ENCODE measurements at places on chromosomes 11 and 22.
A peak's percentile ranks its signal among the peaks of the same experiment; 100 is the strongest.

DNA sequence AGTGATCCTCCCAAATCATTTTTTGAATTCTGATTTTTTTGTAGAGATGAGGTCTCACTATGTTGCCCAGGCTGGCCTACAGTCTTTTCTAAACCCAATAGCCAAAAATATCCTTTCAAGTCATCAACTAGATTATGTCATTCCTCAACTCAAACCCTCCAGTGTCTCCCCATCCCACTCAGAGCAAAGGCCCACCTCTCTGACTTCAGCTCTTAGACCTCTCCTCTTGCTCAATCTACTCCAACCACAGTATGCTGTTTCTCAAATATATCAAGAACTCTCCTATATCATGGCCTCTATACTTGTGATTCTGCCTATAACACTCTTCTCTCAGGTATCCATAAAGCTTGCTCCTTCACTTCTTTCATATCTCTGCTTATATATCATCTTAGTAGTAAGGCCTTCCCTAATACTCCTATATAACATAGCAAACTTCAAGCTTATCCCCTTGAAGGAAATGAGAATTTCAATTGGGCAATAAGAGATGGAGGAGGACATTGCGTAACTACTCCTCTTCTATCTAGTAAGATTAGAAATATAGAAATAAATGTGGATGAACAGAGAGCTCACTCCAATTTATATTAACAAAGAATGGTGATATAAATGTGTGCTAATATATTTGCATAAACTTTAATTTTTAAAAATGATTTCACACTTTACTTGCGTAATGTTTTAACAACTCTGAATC, 24.5 kb downstream of the DLG2 start:
- no peak for DNase-seq

- DNase-seq = no peak
Measured at GRCh38 chr11:44699497-44700408, 27.0 kb upstream of the TSPAN18 start.

- no peak for DNase-seq
Measured at GRCh38 chr11:58621586-58622262, 741 bp upstream of the CNTF start.

GRCh38 chr11:100629671-100630070, 57.4 kb upstream of the ARHGAP42 start:
- no peak for DNase-seq

DNA sequence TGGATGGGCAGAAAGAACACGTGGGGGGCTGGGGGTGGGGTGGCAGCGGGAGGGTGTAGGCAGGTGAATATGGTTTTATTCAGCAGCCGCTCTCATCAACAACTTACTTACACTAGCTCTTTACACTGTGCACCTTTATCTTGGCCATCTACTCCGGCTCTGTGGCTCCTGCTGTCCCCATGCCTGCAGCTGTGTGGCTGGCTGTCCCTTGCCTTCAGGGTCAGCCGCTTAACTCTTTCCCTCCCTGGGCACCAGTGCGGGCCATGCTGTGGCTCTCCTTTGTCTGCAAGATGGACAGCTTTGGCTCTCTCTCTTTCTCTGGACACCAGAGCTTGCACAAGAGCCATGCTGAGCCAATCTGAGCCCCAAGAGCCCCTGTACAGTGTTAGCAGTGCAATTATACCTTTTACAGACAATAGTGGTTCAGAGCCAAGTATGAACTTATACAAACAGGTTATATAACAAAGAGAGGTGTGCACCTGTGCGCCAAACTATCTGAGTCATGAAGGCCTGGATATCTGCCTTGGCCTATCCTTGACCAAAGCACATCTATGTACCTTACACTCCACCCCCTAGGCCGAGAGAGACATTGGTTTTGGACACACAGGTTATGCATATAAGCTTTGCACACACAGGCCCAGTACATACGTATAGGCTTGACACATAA, 94.3 kb upstream of the CTSC start:
- DNase-seq = no peak

- DNase-seq = no peak
Measured at GRCh38 chr11:33617672-33618350, 82.8 kb downstream of the C11orf91 start.

DNA sequence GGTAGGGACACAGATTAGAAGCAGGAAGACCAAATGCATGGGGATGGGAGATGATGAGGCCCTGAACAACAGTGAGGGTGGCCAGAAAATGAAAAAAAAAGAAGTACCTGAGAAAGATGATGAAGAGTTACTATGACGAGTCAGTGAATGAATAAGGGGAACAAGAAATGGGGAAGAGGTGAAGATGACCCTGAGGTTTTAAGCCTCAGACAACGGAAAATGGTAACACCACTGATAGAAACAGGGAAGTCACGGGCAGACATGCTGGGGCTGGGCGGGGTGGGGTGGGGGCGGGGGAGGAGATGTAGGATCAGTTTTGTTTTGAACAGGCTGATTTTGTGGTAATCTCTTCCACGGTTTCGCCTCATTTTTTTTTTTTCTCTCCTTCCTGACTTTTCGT, 205.1 kb upstream of the CADM1 start:
- no peak for DNase-seq

GRCh38 chr22:29302402-29302680, 4.1 kb upstream of the GAS2L1 start:
- no peak for DNase-seq

- no peak for DNase-seq
Measured at GRCh38 chr11:92752122-92752521, 217.3 kb upstream of the MTNR1B start.

GRCh38 chr11:111402411-111402810, 23.3 kb upstream of the POU2AF1 start:
- DNase-seq = no peak

GRCh38 chr11:848380-848931, 5.8 kb downstream of the TSPAN4 start:
- peak; percentile 68 for DNase-seq

GRCh38 chr11:124841201-124841600, 24.0 kb upstream of the ROBO3 start:
- no peak for DNase-seq

DNA sequence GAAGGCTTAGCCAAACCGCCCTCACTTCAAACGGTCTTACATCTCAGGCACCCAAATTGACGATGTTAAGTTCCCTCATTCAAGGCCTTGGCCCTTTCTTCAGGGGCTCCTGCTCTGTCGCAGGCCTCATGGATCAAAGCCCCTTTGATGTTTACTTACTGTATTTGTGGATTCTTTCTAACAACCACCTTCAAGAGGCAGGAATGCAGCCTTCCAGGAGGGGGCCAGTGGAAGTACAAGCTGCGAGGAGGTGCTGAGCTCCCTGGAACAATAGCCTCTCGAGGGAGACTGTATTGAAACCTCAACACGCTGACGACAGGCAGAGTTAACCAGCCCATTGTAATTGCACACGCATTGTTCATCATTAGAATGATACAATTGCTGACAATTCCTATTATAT, 209.1 kb downstream of the ST3GAL4 start:
- no peak for DNase-seq

- peak; percentile 32 for DNase-seq
Measured at GRCh38 chr11:12195768-12196167, 85.4 kb downstream of the MICAL2 start.

- no peak for DNase-seq
Measured at GRCh38 chr11:74463216-74463615, 4.1 kb downstream of the KCNE3 start.

DNA sequence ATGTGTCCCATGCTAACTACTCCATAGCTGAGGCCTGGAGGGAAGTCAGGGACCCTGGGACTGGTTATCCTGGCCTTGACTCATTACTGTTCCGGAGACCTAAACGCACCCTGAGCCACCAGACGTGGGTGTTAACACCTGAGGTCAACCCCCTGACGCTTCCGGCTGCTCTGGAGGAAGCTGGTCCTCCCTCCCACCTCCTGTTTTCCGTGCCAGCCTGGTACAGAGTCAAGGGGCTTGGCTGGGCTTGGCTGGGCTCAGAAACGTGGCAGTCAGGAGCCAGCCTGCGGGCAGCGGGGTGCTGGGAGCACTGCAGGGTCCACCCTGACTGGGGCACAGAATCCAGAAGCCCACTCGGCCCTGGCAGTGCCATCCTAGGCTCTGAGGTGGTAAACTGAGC, 2.6 kb downstream of the TMPRSS4 start:
- no peak for DNase-seq

- no peak for DNase-seq
Measured at GRCh38 chr22:43654271-43654670, 157.8 kb downstream of the EFCAB6 start.

DNA sequence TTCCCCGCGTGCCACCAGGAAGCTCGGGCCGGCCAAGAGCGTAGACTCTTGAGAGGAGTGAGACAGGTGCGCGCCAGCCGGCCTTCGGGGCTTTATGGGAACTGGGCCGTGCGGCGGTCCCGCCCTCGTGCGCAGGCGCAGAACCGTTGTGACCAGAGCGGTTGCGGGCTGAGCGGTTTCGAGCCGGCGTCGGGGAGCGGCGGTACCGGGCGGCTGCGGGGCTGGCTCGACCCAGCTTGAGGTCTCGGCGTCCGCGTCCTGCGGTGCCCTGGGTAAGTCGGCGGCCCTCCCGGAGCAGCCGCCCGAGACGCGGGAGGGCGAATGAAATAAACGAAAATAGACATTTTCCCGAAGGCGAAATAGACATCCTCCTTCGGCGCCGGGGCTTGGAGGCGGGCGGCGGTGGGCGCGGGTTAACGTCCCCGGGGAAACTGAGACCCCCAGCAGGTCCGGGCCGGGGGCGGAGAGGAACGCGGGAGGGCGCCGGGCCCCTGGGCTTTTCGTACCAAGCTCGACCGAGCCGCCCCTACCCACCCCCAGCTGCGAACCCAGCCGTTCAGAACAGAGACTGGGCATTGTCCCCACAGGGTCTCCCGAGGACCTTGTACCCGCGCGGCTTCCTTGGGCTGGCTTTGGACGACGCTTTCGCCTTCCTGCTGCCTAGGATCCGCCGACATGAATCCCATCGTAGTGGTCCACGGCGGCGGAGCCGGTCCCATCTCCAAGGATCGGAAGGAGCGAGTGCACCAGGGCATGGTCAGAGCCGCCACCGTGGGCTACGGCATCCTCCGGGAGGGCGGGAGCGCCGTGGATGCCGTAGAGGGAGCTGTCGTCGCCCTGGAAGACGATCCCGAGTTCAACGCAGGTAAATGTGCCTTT, at the start of gene ASRGL1:
TSS of gene ASRGL1 (plus strand) at position 146 of the 879 bp plus-strand sequence. CDS start at position 676, 530 bp downstream.
- peak; percentile 73 for DNase-seq

GRCh38 chr22:35728639-35729308, 11.1 kb downstream of the APOL5 start:
- no peak for DNase-seq

GRCh38 chr11:64359712-64360445, 917 bp downstream of the RPS6KA4 start:
- no peak for DNase-seq

- no peak for DNase-seq
Measured at GRCh38 chr11:113721462-113722066, 15.5 kb upstream of the TMPRSS5 start.

DNA sequence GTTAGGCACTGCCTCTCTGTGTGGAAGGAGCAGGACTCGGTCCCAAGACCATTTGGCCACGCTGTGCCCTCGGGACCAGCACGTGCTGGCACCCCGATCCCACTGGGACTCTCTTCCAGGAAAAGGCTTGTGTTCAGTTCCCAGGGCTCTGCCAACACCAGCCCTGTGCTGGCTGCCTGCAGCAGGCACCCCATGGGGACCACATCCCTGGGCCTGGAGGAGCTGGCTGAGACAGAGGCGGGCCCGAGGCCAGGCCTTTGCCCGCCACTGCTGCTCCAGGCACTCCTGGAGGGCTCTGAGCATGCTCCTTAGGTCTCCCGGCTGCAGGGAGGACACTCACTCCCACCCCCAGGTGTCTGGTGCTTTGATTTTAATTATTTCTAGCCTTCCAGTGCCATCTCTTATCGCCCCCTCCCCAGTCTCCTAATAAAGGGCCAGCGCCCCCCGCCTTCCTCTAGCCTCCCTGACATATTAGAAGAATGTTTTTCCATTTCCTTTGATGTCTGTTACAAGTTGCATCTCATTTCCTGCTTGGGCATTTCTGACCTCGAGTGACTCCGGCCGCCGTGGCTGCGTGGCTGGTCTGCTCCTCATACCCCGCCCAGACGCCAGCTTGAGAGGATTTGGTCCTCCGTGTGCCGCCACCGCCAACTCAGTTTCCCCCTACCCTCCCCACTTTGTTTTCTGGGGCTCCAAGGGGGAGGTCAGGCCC, 14.4 kb downstream of the CDKN1C start:
- DNase-seq = no peak

DNA sequence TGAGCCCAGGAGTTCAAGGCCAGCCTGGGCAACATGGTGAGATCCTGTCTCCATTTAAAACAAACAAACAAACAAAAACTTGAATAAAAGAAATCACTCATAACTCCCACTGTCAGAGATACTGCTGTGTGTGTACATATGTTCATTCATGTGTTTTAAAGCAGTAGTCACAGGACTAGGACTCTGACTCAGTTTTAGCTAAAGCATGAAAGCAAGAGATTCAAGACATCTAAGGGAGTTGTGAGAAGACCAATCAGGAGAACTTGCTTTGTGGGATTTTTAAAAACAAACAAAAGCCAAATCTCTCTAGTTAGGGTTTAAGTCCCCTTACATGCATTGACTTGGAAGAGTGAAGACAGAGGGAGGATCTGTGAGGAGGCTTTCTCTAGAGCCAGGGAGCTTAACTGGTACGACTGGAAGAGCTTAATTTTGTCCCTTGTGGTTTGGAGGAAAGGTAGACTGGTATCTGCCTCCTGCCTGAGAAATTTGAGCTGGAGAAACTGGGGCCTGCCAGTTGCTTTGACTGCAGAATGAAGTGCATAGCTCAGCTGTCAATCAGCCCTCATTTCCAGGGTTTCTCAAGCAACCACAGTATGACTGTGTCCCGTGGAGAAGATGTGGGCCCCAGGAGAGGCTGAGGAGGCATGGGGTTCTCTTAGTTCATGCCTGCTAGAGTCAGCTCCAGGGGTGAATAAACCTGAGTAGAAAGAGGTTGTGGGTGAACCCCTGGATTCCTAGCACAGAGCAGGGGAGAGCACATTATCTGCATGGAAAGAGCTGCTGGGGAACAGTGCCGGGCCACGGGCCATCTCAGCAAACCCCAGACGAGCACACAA, 30.6 kb downstream of the EXPH5 start:
- no peak for DNase-seq

DNA sequence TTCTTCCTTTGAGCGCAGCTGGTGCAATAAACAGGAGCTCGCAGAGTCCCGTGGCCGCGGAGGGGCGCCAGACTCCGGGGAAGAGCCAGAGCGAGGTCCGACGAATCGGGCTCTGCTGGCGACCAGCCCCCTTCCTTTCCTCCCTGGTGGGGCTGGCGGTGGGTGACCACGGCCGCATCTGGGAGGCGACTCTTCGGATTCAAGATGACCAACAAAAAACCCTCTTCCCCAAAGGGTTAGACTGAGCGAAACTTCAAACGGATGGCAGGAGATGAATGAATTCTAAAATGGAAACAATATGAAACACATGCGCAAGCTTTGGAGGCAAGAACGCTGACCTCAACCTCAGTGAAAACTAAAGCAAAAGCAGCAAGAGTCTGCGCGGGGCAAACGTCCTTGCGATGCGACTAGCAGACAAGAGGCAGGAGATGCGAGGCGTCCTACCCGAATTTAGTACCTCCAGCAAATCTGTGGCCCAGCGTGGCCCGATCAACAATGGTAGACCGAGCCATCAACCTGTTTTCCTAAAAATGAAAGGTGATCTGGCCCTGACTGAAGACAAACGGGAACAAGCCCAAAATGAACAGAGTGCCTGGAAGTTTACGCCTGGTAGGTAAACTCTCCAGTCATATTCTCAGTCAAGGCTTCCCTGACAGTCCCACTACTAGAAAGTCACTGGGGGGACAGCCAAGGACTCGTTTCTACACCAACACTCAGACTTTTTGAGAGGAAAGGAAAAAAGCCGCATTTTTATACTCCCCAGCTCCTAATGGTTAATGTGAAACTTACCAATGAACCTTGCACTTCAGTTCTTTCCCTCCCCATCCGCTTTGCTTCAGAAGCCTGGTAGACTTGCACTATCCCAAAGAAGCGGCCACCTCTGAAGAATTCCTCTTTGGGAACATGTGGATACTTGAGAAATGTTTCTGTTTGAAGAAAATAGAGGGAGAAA, 11.6 kb downstream of the MMP3 start:
- no peak for DNase-seq

Measured in stimulated activated CD4-positive, alpha-beta T cell treated with anti-CD3 and anti-CD28 coated beads, Interleukin-2, amount 100 ng/mL, for 48 hours (primary cell).